NCI-H187 treated with DMSO at 0.1 percent for 48 hours (cell line): ENCODE measurements at places on chromosomes 6 and 20.

DNA sequence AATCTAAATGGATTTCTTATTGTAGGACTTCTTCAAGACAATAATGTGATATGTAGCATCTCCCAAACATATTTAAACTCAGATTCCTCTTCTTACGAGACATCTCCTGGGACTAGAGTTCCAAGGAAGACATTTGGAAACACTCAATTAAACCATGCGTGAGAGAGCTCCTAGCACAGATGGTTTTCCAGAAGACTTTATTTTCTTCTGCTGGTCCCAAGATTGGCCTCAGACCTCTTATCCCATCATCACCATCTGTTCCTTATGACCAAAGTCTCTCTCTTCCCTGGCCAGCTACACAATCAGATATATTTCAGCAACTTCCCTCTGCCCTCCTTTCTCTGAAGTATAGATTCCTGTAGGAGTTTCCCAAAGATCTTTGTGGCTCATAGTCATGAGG, 93.2 kb upstream of the JARID2 start:
- DNase-seq: no peak

GRCh38 chr20:61126369-61127195, 125.5 kb upstream of the CDH4 start:
- DNase-seq: no peak

GRCh38 chr20:24851346-24852019, 97.6 kb upstream of the CST7 start:
- no peak for DNase-seq

GRCh38 chr6:15434823-15435380, 189.0 kb downstream of the JARID2 start:
- DNase-seq: no peak

GRCh38 chr6:69985180-69985579, 118.8 kb downstream of the COL19A1 start:
- no peak for DNase-seq

GRCh38 chr6:27825025-27825793, 87.0 kb downstream of the OR2B2 start:
- DNase-seq: no peak

GRCh38 chr6:149445095-149445466, 39.7 kb downstream of the ZC3H12D start:
- no peak for DNase-seq

- no peak for DNase-seq
Measured at GRCh38 chr6:113755449-113756289, 101.5 kb upstream of the MARCKS start.

DNA sequence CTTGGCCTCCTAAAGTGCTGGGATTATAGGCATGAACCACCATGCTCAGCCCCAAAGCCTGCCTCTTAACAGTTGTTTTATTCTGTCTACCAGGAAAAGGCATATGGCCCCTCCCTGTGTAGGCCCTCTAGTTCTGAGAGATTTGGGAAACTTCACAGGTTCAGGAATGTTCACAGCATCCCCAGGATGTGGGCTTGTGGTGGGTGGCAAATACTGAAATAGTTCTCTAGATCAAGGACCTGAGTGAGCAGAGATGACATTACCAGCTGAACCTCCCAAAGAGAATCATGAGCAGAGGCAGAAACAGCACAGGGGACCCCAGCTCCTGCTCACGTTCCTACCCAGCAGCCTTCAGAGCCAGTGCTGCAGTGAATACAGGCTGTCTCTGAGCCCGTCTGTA, 99.6 kb downstream of the SSR1 start:
- no peak for DNase-seq

DNA sequence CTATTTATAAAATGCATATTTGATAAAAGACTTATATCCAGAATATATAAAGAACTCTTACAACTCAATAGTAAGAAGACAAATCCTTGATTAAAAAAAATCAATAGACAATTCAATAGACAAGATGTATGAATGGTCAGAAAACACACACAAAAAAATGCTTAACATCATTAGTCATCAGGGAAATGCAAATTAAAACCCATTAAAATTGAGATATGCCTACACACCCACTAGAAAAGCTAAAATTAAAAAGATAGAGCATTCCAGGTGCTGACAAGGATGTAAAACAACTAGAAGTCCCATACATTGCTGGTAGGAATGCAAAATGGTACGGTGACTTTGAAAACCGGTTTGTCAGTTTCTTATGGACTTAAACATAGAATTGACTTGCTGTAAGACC, 127.1 kb downstream of the TFAP2B start:
- DNase-seq: no peak

- no peak for DNase-seq
Measured at GRCh38 chr6:170160628-170161611, 130.0 kb downstream of the DLL1 start.

- no peak for DNase-seq
Measured at GRCh38 chr6:31079656-31080261, 32.6 kb downstream of the C6orf15 start.

DNA sequence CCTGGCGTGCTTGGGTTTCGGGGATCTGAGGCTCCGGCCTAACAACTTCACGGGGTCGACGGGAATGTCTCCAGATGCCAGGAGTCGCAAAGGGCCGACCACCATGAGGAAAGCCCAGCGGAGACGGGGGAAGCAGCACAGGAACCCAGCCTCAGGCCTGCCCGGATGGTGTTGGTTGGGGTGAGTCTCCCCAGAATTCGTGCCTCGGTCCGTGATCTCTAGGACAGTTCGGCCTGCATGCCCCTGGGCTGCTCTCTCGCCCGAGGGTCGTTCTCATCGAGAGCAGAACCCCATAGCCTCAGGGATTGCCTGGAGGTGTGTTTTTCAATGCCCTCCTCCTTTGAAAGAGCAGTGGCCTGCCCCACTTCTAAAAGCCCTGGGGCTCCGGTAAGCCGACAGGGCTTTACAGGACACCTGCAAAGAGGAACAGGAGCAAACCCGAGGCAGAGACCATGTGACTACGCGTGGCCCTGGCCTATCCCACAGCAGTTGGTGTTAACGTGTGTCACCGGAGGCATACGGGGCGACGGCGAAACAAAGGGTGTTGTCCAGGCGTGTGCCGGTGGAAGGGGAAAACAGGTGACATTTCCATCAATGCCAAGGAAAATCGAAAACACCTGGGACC, 973.1 kb upstream of the DEFB115 start:
- DNase-seq: no peak

- no peak for DNase-seq
Measured at GRCh38 chr6:34546551-34547321, 9.4 kb downstream of the SPDEF start.

DNA sequence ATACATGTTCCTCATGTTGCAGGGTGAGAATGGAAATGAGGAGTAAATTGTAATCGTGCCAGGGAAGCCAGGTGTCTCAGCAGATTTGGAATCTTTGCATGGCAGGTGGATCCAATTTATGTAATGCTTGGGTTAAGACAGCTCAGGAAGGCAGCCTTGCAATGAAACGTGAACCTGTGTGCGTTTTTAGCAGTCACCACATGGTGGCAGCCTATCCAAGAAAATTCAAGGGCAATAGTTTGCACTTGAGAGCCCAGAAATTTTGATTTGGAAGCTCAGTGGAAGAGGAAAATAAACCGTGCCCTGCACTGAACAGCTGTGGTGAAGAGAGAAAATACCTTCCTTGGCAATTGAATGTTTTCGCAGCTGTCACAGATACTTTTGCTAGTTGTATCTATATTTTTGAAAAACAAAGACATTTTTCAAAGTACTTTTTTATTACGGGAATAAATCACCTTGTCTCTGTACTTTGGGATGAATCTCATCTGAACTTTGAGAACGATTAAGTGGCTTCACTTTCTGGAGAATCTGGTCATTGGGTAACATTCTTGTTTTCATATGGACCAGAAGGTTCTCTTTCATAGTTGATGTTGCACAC, 26.5 kb downstream of the MTHFD1L start:
- DNase-seq: no peak

GRCh38 chr6:45970326-45970725, 45.3 kb downstream of the CLIC5 start:
- no peak for DNase-seq

GRCh38 chr6:92779746-92780145, 639.6 kb downstream of the EPHA7 start:
- DNase-seq: no peak

DNA sequence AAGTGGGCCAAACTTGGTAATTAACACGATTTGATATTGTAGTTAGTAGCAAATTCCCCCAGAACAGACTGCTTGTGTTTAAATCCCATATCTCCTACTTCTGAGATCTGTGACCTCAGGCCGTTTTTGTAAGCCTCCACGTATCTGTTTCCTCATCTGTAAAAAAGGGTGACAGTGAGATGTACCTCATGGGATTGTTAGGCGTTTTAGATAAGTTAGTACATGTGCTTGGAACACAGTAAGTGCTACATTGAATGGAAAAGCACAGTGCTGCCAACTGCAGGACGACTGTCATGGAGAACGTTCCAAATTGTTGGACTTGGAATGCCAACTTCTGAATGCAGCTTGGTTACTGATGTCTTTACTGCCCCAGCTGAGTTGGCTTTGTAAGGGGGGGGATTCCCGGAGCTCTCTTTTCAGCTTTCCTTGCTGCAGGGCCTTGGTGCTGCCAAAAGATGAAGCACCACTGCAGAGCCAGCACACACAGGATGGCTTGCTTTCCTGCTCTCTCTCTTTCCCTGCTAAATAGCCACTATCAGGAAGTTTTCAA, 108.6 kb downstream of the OPN5 start:
- DNase-seq: no peak

DNA sequence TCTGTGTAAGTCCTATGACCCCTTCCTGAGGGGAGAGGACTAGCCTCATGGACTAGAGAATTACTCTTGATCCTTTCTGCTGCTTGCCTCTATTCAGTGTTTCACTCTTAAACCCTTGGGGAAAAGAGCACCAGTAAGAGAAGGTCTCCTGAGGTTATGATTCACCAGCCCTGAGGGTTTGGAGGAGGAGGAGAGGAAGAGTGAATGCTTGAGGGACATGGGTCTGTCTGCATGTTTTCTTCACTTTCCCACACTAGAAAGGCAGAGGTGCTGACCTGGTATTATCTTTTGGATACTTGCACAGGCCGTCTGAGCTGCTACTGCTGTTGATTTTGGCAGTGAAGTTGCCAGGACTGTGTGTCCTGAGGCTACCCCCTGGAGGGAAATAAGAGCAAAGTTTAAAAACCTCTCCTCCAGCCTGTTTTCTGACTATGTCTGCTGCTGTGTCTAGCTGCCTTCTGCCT, 78.3 kb downstream of the CD109 start:
- DNase-seq: no peak

DNA sequence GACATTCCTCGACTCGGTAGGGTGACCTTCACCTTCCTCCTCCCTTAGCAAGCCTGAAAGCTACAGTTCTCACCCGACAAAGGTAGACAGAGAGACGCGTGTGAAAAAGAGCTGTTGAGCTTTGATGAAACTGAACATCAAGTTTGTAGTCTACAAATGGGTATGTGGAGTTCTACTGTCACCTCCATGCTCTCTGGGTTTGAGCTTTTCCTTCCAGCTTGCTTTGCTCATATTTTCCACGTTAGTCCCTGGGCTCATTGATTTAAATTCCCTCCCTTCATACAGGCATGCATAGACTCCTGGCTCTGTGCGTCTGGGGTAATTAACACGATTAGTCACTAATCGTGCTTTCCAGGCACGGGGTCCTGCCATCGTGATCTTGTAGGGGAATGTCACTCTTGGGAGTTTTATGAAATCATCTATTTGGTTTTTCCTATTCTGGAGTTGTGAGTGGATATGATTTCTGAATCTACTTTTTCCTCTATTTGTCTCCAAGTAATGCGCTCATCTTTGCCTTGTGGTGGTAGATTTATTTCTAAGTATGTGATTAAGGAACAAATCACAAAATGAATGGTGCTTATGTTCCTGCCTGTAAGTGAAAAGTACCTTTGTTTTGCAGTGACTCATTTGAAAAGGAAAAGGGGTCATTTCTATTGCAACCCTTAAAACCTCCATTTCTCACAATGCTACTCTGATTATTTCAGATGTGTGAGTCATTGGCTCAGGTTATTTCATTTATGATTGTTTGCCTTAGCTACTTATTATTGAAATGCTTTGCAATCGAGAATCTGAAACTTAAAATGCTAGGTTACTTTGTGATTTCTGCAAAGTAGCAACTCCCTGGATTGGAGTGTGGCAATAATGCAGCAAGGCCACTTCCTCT, 154.6 kb downstream of the ZDHHC14 start:
- no peak for DNase-seq

- no peak for DNase-seq
Measured at GRCh38 chr6:27891320-27891875, 20.8 kb downstream of the OR2B2 start.

- DNase-seq: no peak
Measured at GRCh38 chr20:46186210-46186609, 68.1 kb downstream of the CD40 start.

DNA sequence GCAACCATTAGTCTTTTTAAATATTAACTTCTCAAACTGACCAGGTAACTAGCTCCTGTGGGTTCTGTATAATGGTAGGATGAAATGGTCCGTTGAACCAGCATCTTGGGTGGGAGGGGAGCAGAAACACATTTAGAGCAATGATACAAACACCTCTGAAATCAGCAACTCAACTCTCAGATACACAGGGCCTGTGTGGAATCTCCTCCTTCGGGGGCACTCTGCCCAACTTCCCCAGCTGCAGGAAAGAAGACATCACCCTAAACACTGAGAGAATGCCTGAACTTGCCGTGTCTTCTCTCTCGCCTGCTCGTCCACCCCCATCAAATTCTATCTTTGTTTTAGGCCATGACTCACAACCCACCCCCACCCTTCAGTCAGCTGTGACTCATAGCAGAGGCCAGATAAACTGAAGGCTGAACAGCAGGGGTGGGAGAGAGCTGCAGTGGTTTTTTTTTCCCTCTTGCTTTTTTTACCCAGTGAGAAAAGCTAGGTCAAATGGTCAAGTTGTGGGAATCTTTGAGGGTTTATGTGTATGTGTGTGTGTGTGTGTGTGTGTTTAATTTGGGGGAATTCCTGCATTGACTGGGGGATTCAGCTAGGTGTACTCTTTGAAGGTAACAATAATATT, 593.4 kb upstream of the JAG1 start:
- no peak for DNase-seq

DNA sequence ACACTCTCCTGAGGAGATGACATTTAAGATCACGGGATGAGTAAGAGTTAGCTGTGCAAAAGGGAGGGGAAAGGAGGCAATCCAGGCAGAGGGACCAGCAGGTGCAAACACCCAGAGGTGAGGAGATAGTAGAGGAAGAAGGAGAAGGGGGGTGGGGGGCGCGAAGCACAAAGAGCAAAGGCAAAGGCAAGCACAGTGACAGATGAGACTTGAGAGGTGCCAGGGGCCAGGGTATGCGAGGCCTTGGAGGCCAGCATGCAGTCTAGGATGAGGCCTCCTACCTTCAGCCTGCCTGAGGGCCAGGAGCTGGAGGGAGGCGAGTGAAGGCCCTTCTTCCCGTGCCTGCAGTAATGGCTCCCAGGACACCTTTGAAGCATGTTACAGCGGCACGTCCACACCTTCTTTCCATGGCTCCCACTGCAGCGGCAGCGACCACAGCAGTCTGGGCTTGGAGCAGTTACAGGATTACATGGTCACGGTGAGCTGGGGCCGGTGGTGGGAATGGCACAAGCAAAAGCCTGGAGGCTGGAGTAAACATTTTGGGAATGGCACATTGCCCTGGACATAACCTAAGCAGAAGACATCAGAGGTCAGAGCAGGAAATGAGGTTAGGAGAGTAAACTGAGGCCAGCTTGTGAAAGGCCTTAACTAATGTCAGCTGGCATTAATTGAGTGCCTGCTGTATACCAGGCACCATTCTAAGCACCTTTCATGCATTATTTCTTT, 18.6 kb downstream of the CCM2L start:
- DNase-seq: no peak

- DNase-seq: no peak
Measured at GRCh38 chr6:285030-285771, 7.1 kb upstream of the DUSP22 start.
